Fibroblast of skin of scalp (primary cell): ENCODE measurements at places on chromosomes 13 and 19.

DNA sequence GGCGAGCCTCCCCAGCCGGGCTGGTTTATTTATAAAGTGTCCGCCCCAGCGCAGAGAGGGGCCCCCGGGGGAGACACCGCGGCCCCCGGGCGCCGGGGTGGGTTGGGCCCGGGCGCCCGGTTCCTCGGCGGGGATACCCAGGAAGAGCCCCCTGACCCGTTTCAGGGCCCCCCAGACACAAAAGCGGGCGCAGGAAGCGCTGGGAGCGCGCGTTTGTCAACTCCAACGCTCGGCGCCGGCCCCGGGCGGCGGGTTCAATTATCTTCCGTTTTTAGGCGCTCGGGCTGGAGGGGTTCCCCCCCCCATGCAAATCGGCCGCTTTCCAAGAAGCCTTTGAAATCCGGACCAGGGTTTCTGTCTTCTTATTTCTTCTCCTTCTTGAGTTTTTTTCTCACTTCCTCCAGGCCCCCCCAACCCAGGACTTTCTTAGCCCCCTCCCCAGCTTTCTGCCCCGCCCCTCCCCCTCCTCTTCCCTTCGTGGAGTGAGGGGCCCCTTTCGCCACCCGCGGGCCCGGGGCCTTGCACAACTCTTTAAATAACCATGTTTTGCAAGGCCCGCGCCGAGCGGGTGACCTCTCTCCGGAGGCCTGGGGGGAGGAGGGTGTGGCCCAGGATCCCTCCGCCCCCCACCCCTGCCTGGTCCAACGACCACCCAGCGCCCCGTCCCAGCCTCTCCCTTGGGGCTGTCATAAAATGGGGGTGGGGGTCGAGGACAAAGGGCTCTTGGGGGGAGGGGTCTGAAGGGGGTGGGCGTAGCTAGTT, 935 bp downstream of the ARID3A start:
- DNase-seq: peak; percentile 35

DNA sequence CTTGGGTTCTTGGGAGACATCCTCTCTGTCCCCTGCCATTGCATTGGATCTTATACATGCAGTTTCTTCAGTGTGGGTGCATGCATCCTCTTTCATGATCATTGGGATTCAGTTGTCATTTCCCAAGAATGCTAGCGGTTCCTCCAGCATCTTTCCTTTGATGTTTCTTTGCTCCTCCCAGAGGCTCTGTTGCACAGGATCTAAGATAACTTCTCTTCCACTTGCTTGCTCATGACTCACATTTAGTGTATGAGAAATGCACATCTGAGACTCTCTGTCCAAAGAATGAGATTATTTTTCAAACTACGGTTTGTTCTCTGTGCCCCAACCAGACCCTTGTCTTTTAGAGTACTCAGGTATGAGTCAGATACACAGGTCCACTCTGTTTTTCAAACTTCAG, 197.1 kb downstream of the NDFIP2 start:
- peak; percentile 9 for DNase-seq

DNA sequence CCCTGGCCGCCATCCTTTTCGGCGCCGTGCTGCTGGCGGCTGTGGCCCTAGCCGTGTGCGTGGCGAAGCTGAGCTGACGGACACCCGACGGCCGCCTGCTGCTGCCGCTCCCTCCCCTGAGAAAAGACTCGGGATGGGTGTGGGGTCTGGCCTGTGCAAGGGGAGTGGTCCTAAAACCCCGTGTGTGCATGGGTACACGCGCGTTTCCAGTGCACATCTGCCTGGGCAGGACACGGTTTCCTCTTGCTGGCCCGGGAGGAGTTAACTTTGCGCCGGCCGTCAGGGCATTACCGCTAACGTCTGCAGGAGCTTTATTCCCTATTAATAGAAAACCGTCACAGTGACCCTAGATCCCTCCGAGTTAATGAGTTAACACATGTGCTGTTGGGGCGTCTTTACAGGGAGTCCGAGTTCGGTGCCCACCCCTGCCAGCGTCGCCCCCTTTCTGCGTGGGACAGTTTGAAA, 1.3 kb downstream of the RGS9BP start:
- no peak for DNase-seq

DNA sequence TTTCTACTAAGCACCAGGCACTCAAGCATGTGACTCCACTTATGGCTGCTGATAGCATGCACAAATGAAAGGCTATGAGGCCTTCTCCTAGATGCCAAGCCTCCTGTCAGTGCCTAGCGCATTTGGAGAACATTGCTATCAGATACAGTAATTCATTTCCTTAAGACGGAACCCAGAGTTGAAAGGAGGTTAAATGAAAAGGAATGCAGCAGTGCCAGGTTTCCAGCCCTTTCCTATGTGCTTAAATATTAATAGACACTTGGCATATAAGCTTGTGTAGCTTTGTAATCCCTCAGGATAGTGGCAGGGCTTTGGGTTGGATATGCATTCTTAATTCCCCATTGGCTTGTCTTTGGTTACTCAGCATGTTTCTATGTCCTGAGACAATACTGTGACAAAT, 140.1 kb upstream of the FRY start:
- no peak for DNase-seq

DNA sequence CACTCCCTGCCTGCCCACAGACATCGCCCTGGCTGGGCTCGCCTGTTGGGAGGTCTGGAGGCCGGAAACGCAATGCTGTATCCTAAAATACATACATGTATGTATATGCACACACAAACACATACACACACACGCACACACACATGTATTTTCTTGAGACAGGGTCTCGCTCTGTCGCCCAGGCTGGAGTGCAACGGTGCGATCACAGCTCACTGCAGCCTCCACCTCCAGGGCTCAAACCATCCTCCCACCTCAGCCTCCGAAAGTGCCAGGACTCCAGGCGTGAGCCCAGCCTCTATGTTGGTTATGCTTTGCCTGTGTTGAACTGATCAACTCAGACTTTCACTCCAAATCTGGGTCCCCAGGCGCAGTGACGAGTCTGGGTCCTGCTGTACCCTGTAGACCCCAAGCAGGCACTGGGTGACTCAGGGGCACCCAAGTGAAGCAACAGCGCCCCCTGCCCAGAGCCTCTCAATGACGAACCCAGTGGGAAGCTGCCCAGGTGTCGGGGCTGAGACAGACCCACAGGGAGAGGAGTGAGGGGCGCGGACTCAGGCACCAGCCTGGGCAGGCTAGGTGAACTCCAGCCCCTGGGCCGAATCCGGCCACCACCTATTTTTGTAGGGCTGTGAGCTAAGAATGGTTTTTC, 27.4 kb upstream of the CACTIN start:
- no peak for DNase-seq

DNA sequence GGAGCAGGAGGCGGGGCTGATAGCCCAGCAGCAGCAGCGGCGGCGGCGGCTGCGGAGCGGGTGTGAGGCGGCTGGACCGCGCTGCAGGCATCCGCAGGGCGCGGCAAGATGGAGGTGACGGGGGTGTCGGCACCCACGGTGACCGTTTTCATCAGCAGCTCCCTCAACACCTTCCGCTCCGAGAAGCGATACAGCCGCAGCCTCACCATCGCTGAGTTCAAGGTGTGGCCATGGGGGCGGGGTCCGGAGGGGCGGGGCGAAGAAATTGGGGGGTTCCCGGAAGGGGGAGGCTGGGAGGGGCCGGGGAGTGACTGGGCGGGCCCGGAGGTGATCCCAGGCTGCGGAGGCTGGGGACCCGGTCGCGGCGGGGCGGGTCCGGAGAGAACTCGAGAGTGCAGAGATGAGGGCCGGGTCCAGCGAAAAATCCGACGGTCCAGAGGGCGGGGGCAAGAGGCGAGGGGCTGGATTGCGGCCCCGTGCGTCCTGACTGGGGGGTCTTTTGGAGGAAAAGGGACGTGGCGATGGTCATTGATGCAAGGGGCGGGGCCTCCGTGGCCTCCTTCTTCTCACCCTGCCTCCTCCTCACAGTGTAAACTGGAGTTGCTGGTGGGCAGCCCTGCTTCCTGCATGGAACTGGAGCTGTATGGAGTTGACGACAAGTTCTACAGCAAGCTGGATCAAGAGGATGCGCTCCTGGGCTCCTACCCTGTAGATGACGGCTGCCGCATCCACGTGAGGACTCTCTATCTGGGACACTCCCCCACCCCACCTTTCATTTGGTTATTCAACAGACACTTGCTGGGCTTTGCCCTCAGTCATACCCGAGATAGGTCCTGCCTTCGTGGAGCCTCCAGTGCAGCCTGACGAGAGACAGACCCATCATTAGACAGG, at the start of gene TBCB:
TBCB (plus strand) TSS at position 16 of the 891 bp plus-strand sequence; CDS start at position 109, 93 bp downstream.
- no peak for DNase-seq

DNA sequence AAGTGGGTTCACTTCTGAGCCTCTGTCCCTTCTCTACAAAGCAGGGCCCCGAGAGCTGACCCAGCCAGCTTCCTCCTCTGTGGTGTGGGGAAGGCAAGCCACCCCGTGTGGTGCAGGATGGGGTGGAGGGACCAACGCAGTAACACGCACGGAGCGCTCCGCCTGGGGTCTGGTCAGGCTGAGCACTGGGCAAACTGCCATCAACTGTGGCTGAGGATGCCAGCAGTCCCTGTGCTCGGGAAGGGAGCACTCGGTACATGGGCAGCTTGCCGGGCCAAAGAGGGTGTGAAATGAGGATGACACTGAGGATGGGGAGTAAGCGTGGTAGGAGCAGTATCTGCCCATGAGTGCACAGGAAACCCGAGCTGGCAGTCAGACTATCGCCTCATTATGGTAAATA, 7.6 kb upstream of the GMIP start:
- DNase-seq: no peak

GRCh38 chr13:75959861-75960481, 323.8 kb downstream of the LMO7 start:
- no peak for DNase-seq

DNA sequence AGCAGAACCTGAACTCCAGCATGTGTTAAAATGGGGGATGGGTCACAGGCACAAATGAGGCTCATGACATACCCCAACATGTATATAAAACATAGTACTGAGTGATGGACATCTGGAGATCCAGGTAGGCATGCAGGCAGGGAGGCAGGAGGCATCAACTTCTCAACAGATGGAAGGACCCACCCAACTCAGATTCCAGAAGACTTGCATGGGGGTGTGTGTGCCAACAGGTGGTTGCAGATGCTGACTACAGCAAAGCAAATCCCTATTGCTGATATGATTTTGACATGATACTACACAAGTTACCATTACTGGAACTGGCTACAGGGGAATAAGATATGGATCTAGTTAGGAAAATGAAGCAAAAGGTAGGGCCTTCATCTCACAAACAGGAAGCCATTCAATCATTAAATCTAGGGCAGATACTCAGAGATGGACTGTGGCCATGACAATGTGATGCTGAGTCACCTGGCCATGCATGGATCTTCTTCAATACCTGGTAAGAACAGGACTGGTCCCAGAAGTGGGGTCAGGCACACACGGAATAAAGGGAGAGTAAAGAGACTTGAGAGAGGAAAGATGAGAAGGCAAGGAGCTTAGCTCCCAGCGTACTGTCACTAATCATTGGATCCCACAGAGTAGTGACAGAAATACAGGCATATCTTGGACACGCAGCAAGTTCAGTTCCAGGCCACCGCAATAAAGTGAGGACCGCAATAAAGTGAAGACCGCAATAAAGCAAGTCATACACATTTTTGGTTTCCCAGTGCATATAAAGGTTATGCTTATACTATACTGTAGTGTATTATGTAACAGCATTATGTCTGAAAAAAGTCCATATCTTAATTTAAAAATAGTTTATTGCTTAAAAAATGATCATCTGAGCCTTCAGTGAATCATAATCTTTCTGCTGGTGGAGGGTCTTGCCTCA, 91.3 kb downstream of the USP12 start:
- no peak for DNase-seq

- peak; percentile 96 for DNase-seq
Observed at GRCh38 chr13:26557393-26558073, at the start of gene WASF3. Gene WASF3 (plus strand): TSS chr13:26557683. CDS start chr13:26642271, 84,588 bp downstream.

- DNase-seq: no peak
Observed at GRCh38 chr19:912181-913079, 589 bp downstream of the R3HDM4 start.

- peak; percentile 52 for DNase-seq
Observed at GRCh38 chr13:37179645-37180044, 74.2 kb upstream of the CSNK1A1L start.

DNA sequence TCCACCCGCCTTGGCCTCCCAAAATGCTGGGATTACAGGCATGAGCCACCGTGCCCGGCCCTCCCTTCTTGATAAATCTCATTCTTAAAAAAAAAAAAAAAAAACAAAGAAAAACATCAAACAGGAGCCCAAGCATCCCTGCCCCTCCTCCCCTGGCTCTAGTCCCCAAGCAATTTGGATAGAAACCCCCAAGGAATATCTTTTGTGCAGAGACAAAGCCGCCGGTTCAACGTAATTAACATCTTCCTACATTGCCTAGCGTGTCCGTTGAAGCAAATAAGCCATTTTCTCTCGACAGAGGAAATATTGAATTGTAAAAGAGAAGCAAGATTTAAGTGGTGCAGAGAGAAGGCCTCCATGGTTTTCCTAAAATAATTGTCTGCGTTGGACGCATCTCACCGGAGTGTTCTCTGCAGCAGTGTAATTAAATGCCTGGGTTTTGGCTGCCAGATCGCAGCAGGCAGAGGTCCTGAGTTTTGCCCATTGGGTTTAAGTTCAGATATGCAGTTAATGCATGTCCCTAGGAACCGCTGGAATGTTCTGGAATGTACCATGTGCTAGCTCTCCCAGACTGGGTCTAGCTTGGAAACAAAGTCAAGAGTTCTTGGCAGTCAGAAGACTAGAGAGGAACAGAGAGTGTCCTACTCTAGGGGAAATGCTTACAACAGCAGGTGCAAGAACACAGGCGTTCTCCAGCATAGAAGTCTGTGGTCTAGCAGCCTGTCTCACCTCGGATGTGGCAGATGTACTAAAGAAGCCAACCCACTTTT, 30.8 kb downstream of the PIN1 start:
- no peak for DNase-seq
